ENCODE measurements at places on chromosomes 13 and 19.

DNA sequence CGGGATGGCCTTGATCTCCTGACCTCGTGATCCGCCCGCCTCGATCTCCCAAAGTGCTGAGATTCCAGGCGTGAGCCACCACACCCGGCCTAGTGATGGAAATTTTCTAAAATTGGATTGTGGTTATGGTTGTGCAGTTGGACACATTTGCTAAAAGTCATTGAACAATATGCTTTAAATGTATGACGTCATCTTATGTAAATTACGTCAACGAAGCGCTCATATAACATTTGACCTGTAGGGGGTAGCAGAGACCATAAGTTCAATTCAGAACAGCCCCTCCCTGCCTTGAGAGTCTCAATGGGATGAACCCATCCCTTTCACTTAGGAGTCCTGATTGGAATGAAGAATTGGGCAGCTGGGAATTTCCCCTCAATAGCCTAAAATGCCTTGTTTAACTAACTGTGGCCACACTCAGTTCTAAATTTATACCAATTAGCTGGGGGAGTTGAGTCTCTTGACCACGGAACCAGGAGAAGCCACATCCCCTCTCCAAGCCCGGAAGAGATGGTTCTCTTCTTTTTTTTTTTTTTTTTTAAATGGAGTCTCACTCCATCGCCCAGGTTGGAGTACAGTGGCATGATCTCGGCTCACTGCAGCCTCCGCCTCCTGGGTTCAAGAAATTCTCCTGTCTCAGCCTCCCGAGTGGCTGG is 15.2 kb upstream of the TLE6 start:
- DNase-seq: no peak

- no peak for DNase-seq
Observed at GRCh38 chr13:45949161-45949560, 97.6 kb upstream of the SIAH3 start.

- DNase-seq: no peak
Observed at GRCh38 chr19:5430237-5430636, 25.0 kb upstream of the ZNRF4 start.

DNA sequence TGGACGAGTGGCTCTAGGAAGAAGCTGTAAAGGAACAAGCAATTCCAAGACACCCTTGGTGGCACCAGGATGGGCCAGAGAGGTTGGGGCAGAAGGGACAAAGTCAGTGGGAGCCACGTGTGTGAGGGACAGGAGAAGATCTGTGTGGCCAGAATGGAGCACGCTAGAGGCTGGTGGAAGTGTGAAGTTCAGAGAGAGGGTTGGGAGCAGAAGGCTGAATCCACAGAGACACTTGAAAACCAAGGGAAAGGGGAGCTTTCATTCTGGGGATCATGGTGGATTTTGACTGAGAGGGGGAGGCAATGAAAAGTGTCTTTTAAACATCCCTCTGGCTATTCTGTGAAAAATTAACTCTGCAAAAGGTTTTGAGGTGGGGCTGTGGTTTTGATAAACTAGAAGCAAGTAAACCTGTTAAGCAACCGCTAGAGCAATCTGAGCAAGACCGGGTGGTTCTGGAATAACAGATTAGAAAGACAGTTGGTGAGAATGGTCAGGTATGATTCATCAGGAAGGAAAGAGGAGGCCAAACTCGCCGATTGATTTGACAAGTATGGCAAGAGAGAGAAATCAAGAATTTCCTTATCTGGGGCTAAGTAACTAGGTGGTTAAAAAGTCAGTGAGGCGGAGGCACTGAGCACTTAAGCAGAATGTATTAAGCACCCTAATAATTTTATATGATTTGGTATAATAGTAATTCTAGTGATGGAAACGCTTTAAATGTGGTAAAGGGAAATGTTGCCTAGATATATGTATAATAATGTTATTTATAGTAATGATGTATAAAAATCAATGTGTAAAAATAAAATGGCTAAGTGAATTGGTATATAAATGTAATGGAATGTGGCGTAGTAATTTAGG is 140.0 kb downstream of the MYO16 start:
- DNase-seq: peak; percentile 51

- no peak for DNase-seq
Observed at GRCh38 chr13:55345224-55345623, 1795.5 kb upstream of the PRR20A start.

DNA sequence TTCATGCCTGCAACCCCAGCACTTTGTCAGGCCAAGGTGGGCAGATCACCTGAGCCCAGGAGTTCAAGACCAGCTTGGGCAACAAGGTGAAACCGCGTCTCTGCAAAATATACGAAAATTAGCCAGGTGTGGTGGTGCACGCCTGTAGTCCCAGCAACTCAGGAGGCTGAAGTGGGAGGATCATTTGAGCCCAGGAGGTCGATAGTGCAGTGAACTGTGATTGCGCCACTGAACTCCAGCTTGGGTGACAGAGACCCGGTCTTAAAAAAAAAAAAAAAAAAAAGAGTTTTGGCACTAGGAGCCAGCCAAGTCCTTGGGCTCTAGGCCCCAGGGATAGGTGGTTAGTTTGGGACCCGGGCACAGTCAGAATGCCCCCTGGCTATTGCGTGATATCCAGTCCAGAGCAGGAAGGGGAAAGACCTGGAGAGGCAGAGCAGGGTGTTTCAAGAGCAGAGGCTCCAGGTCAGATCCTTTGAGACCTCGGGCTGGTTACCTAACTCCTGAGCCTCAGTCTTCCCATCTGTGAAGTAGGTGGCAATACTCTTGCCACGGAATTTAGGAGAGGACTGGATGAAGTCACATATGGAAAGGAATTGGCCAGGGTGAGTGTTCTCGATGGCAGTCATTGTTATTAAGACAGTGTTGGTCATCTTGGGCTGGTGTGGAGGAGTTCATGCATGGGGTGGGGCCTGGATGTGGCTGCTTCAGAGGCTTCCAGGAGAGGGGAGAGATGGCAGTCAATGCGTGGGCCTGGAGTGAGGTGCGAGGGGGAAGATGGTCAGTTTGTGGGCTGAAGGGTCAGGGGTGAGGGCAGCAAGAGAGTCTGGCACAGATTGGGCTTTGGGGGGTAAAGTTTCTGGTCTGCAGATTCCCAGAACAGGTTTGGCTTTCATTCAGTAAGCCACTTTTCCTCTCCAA is 2.8 kb downstream of the PPP1R37 start:
- no peak for DNase-seq

DNA sequence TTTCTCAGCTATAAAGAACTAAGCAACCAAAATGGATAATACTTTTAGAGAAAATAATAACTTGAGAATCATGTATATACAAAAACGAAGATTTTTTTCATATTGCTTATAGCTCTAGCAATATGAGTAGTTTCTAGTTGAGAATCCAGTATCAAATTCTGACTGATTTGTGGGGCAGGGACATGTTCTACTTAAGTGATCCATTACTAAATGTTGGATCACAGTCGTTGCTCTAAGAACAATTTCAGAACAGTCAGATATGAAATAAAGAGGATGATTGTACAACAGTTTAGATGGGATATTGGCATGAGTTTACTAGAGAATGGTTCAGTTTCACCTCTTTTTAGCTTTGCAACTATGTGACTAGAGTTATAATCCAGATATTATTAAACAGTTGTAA is 39.9 kb downstream of the SOX21 start:
- DNase-seq: no peak

- no peak for DNase-seq
Observed at GRCh38 chr13:94390881-94391280, 88.6 kb downstream of the DCT start.

DNA sequence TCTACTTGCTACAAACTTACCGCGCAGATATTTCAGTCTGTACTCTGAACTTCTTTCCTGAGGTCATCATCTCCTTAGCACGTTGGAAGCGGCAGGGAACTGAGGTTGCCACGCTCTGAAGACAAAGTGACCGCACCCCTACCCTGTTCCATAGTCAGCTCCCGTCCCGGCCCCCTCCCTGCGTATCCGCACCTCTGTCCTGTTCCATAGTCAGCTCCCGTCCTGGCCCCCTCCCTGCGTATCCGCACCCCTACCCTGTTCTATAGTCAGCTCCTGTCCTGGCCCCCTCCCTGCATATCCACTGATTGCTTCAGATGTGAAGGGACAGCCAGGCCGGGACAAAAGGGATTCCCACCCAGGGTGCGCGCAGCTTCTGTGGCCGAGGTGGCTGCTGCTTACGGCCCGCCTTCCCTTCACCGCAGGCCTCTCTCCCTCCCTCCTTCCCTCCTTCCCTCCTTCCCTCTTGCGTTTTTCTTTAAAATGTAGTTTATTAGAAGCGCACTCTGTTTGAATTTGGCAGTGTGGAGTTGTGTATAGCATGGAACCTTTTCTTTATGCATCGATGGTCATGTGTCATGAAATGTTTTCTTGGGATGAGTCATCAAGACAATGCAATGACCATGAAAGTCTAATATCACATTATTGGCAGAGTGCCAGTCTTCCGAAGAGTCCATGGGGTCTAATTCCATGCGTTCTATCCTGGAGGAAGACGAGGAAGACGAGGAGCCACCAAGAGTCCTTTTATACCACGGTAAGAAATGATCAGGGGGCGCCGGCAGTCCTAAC is 21.9 kb upstream of the NDUFS7 start:
- no peak for DNase-seq

GRCh38 chr13:51502153-51502651 is 49.4 kb upstream of the INTS6 start:
- DNase-seq: peak; percentile 20

DNA sequence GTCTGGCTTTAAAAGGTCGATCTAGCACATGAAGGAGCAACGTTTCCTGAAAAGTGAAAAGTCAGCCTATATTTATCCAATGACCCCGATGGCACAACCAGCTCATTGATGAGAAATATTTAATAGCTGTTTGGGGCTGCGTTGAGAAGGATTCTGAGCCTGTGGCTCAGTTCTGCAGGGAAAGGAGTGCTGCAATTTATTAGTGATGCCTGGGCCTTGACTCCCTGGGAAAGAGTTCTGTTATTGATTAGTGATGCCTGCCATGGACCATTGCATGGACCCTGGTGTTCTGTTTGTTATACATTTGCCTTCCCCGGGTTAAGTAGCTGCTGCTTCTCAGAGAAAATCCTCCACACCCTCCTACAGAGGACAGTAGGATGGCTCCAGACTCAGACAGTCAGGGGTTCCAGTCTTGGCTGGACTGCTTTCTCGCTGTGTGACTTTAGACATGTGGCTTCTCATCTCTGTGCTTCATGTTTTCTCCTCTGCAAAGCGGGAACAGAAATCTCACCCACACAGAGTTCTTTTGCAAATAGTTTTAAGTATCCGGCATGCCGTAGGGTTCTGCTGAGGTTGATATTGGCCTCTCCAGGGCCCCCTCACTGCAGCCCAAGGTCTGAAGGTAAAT is 17.7 kb upstream of the PTPRS start:
- no peak for DNase-seq

DNA sequence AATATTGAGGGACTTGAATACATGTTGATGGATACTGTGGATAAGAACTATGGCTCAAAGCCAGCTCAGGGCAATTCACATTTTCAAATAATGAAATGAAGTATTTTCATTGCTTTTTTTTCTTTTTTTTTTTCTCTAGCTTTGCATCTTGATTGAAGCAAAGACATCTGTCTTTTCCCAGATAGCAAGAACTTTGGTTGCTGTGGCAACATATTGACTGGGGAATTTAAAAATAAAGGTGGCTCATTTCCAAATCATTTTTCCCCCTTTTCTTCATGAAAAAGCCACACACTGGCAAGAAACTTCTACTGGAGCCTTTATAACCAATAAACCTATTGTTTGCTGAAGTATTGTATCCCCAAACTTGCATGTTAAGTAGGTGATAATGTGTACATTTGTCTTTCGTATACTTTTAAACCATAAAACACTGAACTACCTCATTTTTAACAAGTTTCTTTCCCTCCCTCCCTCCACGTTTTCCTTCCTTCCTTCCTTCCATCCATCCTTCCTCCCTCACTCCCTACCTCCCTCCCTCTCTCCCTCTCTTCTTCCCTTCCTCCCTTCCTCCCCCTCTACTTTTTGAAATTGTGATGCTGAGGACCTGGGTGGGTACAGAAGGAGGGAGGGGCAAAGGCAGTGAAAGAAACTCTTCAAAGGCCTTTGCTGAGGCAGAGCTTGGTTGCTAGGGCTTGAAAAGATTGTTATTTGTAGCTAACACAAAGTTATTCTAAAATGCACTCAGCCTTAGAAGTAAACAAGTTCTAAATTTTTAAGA is 343.5 kb upstream of the SPRY2 start:
- DNase-seq: no peak

DNA sequence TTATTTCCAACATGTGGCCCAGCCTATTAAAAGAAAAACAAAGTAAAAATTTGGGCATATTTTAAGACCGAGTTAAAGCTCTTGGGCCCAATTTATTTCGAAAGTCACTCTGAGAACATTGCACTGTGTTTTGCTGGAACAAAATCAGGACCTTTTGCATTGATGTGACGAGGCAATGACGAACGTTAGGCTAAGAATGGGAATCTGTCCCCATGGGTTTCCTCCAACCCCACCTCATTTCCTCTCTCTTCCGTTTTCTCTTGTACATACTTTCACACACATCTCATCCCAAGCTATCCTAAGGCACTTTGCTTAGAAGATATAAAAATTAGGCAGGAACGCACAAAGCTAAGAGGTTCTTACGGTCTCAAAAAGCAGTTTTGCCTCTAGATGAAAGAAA is 22.1 kb downstream of the EDNRB start:
- no peak for DNase-seq

DNA sequence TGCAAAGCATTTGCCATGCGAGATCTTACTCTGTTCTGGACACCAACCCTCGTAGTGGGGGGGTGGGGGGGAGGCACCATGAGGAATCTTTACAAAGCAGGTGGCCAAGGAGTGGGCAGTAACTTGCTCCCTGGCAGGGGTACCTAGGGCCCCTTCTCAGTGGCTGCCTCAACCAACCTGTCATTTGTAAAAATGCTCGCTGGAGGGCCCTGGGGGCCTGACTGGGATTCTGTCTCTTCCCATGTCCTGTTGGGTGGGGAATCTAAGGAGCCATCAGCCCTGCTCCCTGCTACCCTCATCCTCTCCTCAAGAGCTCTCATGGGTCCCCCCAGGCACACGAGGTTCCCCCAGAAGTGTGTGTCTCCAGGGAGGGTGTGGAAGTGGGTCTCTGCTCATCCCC is 1.5 kb downstream of the KCNN1 start:
- no peak for DNase-seq

- no peak for DNase-seq
Observed at GRCh38 chr19:1438933-1439354, 748 bp downstream of the RPS15 start.

DNA sequence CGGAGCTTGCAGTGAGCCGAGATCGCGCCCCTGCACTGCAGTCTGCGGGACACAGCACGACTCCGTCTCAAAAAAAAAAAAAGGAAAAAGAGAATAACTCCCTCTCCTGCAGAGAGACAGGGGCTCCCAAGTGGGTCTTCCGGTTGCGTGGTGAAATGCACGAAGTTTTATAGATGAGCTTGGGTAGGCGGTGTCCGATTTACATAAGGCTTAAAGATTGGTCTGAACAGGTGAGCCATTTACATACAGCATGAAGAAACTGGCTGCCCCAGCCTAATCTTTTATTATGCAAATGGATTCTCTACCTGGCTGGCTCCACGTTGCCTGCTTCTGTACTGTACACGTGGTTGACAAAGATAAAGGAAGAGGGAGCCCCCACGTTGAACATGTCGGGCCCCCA is 19.5 kb downstream of the ADGRE2 start:
- no peak for DNase-seq

GRCh38 chr19:897442-898039 is 4.3 kb downstream of the RNU6-9 start:
- no peak for DNase-seq

- no peak for DNase-seq
Observed at GRCh38 chr13:25752957-25753551, 298.8 kb downstream of the SHISA2 start.
